ENCODE measurements at places on chromosomes 2 and 18.

DNA sequence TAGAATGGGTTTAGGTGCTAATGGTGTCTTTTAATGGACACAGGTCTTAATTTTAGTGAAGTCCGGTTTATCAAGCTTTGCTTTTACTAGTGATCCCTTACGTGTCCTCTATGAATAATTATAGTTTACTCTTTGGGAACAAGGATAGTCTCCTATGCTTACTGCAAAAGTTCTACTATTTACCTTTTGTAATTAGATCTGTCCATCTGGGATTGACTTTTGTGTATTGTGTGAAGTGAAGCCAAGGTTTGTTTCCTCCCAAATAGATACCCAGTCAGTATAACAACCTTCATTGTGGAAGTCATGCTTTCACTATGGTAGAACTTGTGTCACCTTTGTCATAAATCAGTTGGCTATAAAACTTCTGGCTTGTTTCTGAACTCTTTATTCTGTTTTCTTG is 740.9 kb upstream of the CRIM1 start:
- no peak for DNase-seq

GRCh38 chr2:160381425-160381951 is 112.1 kb downstream of the RBMS1 start:
- peak; percentile 64 for DNase-seq

GRCh38 chr2:217953531-217953932 is 49.3 kb downstream of the TNS1 start:
- DNase-seq = no peak

- no peak for DNase-seq
Observed at GRCh38 chr2:174868878-174869277, 104.6 kb upstream of the CHRNA1 start.

DNA sequence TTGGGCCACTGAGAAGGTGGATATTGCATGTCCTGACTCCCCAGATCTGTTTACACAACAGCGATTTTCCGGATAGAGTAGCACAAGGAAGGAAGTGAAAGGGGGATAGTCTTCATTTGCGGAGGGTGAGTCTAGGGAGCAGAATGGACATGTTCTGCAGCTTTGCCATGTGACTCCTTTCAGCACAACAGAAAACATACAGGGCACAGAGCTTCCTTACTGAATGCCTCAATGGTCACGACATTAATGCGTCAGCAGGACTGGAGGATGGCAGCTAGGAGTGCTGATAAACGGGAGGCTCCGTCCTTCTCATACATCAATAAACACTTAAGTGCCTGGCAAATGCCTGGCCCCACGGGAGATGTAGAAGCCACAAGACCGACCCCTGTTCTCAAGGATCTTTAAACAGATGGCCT is 163.0 kb downstream of the FAM210A start:
- no peak for DNase-seq

- no peak for DNase-seq
Observed at GRCh38 chr18:3626929-3627458, 177.0 kb downstream of the TGIF1 start.

DNA sequence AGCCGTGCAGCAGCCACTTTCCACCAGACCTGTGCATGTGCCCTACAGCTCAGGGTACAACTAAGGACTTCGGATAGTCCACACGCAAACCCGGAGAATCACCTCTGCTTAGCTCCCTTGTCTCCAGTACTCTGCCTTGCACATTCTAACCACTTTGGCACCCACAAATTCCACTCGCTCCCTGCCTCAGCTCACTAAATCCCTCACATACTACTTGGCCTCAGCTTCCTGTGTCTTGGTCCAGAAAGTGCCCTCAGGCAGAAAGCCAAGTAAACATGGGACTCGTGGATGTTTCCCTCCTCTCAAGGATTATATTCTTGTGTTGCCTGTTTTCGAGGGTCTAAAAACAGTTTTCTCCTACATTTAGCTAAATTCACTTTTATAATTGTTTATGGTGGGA is 157.8 kb upstream of the DAPL1 start:
- peak; percentile 42 for DNase-seq

GRCh38 chr2:142873831-142874287 is 3.6 kb upstream of the KYNU start:
- no peak for DNase-seq

- no peak for DNase-seq
Observed at GRCh38 chr2:11254100-11254536, 90.3 kb downstream of the ROCK2 start.
